ENCODE measurements at places on chromosomes 2 and 18.

- DNase-seq = no peak
Observed at GRCh38 chr2:207236156-207236935, 70.6 kb upstream of the KLF7 start.

- no peak for DNase-seq
Observed at GRCh38 chr2:18690342-18690741, 101.0 kb upstream of the NT5C1B start.

GRCh38 chr18:22233266-22233665 lies 63.9 kb downstream of the GATA6 start:
- DNase-seq = no peak

DNA sequence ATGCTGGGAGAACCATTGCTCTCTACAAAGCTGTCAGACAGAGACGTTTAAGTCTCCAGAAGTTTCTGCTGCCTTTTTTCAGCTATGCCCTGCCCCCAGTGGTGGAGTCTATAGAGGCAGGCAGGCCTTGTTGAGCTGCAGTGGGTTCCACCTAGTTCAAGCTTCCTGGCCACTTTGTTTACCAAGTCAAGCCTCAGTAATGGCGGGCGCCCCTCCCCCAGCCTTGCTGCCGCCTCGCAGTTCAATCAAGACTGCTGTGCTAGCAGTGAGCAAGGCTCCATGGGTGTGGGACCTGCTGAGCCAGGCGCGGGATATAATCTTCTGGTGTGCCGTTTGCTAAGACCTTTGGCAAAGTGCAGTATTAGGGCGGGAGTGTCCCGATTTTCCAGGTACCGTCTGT lies 52.7 kb upstream of the SCYGR2 start:
- no peak for DNase-seq

DNA sequence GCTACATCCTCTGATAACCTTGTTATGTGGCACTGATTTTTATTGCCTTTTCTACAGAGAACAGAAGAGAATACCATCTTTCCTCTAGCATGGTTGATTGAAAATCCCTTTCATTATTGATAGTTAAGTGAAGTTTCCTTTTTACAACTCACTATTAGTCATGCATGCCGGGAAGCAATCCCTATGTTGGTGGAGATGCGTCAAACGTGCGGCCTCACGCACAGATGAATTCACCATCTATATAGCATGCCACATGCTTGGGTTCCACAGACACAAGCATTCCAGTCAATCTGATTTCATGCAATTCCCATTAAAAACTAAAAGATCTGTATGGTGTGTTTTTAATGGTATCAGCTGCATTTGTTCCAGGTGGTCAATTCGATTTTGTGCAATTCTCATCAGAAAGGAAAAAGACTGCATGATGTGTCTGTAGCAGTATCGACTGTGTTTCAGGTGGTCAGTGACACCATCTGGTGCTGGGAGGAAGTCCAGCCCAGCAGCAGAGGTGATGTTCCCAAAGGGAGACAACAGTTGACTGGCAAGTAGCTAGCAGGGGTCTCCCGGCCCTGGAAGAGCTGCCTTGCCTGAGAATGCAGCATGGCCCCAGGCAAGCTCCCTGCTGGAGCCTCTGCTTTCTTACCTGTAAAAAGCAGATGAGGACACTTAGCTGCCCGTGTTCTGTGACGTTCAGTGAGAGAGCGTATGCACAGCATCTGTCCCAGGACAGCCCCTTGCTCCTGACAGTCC lies 151.3 kb upstream of the NCK2 start:
- no peak for DNase-seq

DNA sequence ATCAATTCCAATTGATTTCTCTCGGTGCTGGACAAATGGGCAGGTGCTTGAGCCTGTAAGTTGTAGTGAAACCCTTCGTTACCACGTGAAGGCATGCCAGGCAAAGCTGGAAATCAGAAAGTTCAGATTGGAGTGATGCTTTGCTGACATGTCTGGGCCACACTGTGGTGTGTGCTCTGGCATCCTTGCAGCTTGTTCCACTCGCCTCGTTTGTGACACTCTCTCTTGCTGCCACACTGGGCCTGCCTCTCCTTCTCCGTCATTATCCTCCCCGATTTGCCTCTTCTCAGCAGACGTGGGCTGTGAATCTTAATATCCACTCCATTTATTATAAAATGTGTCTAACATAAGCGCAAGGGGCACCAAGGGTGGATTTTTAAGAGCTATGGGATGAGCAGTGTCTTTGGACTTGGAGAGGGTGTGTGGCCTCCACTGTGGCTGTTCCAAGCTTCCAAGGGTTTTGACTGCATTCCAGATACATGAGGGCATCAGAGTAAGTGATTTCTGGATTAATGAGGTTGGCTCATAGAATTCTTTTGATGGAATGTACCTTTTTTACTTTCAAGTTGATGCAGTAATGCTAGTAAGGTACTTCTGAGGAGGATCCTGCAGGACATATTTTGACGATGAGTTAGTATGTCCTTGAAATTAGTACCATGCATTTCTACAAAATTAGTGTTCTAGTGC lies 238.8 kb downstream of the TPGS2 start:
- DNase-seq = no peak

DNA sequence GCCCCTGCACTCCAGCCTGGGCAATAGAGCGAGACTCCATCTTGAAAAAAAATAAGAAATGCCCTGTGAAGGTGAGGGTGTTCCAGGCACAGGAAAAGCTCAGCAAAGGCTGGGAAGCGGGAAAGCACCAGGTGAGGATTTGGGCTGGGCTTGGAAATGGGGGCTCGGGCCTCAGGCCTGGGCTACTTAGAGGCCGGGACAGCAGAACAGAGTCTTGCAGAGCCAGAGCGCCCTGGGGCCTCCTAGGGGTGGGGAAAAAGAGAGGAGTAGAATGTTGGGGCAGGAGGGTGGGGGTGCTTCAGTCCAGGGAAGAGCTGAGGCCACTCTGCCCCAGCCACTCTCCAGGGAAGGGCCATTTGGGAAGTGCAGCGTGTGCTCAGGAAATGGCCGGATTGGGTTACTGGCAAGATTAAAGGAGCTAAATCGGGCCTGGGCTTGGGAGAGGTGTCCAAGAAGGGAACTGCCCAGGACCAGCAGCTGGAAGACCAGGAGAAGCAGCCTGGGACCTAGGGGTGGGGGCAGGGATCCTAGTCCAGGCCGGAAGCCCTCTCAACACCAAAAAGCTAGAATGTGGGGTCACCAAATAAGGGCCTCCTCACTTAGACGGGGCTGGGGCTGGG lies 13.8 kb upstream of the DES start:
- no peak for DNase-seq

- no peak for DNase-seq
Observed at GRCh38 chr2:154452471-154452870, 246.0 kb upstream of the KCNJ3 start.

- no peak for DNase-seq
Observed at GRCh38 chr2:206324869-206325268, 50.4 kb downstream of the ZDBF2 start.

DNA sequence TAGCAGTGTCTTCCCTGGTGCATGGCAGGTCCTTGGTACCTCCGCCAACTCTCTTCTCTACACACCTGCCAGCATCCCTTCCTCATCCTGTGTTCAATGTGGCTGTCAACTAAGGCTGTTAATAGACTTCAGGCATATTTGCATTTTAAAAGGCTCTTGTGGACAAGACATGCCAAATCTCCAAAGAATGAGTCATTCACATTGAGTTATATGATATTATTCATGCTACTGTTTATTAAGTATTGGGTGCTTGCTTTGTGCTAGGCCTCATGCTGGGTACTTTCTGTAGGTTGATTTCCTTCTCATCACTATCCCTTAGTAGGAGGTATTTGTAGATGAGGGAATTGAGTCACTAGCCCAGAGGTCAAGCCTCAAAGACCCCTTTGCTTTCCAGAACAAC lies 5.2 kb downstream of the MYO1B start:
- DNase-seq = no peak

- peak; percentile 15 for DNase-seq
Observed at GRCh38 chr2:152861349-152861942, 143.0 kb downstream of the ARL6IP6 start.

DNA sequence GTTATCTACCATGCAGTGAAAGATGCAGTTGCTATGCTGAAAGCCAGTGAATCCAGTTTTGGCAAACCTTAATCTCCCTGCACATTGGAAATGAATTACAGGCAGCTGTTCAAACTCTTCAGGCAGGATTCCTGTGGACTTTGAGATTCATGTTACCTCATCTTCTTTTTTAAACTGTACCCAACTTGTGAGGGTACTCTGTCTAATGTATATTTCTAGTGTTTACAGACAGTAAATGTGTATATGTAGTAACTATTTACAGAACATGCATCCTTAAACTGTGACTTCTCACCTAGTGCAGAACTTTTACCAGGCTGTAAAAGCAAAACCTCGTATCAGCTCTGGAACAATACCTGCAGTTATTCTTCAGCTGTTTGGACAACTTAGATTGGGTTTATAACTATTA lies 50.9 kb downstream of the KDM3A start:
- no peak for DNase-seq

DNA sequence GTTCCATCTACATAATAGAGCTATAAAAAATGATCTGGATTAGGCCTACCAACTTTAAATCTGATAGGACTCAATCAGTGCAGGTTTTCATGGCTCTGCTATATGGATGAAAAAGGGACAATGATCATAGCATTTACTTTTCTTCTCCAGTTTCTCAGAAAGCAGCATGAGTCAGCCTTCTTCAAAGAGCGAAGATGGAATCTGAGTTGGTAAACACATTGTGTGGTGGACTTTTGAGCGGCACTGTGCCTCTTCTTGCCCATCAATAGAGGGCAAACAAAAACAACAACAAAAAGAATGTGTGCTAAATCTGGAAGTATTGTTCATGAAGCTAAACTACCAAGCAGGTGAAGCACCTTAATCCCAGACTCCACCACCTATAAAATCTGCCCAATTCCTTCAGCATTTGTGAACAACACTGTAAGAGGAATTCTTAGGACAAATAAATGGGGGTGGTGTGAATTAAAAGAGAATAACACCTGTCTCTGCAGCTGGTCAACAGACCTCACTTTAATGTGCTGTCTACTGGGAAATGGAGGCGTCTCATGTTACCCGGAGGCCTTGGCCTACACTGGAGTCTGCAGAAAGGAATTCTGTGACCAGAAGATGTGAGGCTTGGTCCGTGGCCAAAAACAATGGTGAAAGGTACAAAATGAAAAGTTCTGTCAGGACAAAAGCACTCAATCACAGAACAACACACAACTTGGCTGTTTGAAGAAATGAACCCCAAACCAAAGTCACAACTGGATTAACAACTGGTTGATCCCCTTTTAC lies 609.0 kb downstream of the IRS1 start:
- no peak for DNase-seq

DNA sequence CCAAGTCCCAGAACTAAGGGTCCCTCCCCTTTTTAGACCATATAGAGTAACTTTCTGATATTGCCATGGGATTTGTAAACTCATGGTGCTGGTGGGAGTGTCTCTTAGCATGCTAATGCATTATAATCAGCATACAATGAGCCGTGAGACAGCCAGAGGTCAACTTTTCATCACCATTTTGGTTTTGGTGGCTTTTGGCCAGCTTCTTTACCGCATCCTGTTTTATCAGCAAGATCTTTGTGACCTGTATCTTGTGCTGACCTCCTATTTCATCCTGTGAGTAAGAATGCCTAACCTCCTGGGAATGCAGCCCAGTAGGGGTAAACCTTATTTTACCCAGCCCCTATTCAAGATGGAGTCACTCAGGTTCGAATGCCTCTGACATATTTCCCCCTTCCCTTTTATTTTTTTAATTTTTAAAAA lies 148.2 kb downstream of the PHLPP1 start:
- DNase-seq = no peak

- no peak for DNase-seq
Observed at GRCh38 chr2:120883607-120884440, 148.2 kb downstream of the GLI2 start.

- no peak for DNase-seq
Observed at GRCh38 chr18:77470569-77471413, 221.1 kb downstream of the GALR1 start.

GRCh38 chr2:8196316-8196715 lies 485.5 kb upstream of the ID2 start:
- no peak for DNase-seq

DNA sequence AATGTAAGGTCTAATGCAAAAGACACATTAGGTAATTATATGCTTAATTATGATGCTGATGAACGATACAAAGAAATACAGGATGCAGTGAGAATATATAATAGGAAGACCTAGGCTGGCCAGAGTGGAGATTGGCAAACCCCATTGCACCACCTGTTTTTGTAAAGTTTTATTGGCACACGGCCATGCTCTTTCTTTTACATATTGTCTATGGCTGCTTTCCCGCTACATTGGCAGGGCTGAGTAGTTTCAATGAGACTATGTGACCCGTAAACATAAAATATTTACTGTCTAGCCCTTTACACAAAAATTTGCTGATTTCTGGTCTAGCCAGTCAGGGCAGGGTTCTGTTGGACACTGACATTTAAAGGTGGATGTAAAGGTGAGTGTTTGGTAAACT lies 5.4 kb downstream of the SEC11C start:
- DNase-seq = no peak

GRCh38 chr2:208172125-208172524 lies 8.7 kb upstream of the CRYGA start:
- DNase-seq = no peak

DNA sequence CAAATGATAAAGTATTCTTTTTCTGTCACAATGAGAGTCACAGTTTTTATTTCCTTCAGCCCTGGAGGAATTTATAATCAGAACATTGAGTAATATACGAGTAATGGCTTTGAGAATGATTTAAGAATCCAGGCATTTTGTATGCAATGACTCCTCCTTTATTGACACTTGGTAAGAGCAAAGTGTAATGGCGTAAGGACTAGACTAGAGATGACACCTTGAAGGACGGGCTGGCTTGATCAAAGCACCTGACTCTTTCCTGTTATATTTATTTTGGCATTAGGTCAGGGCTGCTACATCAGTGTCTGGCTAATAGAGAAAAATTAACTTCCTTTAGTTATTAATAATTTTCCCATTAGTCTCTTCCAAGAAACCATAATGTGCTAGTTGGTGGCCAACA lies 482.4 kb upstream of the GCFC2 start:
- no peak for DNase-seq

DNA sequence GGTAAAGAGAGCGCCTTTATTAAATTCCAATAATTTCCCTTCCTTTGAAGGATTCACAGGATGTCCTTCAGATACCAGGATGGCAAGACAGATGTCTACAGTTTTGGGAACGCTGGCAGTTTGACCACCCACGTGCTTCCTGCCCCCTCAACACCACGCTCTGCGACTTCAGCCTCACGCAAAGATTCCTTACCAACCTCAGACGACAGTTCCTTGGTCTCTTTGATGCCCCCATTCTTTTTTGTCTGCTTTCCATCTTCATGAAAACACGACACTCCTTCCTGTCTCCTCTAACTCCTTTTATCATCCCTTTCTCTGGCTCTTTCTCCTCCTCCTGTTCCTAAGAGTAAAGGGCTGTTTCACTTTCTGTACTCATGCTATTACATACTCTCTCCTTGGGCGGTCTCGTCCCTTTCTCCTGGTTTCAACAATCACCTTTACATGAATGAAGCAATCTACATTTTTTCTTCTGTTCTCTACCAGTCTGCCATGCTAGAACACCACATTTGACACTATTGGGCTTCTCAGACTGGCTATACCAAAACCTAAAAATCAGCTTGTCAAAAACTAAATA lies 189.9 kb upstream of the PGAP1 start:
- no peak for DNase-seq

GRCh38 chr2:264493-265468 lies at the start of gene ACP1:
Gene ACP1, plus strand, starts transcription at chr2:264947. Its CDS starts 18 bp downstream, at chr2:264965.
- DNase-seq = peak; percentile 95

GRCh38 chr2:162091325-162092007 lies 17.5 kb upstream of the DPP4 start:
- no peak for DNase-seq

- peak; percentile 6 for DNase-seq
Observed at GRCh38 chr2:143513081-143513480, 383.9 kb downstream of the ARHGAP15 start.

- no peak for DNase-seq
Observed at GRCh38 chr2:225471039-225471438, 71.5 kb downstream of the NYAP2 start.

- DNase-seq = no peak
Observed at GRCh38 chr2:201942531-201942930, 91.1 kb upstream of the FZD7 start.

Data from activated T-cell treated with anti-CD3 and anti-CD28 coated beads, Interleukin-2, amount 50 U/mL, for 72 hours (primary cell).